ENCODE measurements at places on chromosomes 3 and 15.

DNA sequence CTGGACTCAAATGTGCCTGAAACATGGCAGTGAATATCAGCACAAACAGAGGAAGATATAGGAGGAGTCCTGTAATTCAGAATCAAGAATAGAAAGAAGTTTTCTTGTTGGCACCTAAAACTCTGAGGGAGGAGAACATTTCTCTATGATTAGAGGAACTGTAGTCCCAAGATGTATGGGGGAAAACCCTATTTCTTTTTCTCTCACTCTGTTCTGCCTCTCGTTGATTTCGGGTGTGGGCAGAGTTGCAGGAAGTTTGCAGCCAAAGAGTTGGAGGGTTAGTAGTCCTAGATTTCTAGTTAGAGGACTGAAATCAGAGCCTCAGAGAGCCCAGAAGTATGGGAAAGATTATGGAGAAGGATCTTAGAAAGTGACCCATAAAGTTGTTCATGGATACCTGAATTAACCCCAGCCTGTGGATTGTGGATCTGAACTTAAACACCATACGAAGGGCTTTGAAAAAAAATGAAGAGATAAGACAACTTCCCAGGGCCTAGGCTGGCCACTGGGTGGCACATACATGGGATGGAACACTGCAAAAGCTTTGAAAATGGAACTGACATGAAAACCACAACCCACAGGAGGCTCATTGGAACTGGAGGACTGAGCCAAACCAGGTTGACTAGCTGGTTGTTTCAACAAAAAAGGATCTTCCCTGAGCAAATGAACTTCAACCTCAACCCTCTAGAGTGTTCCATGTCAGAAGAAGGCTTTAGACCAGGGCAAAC is 34.6 kb downstream of the FMN1 start:
- no peak for DNase-seq

DNA sequence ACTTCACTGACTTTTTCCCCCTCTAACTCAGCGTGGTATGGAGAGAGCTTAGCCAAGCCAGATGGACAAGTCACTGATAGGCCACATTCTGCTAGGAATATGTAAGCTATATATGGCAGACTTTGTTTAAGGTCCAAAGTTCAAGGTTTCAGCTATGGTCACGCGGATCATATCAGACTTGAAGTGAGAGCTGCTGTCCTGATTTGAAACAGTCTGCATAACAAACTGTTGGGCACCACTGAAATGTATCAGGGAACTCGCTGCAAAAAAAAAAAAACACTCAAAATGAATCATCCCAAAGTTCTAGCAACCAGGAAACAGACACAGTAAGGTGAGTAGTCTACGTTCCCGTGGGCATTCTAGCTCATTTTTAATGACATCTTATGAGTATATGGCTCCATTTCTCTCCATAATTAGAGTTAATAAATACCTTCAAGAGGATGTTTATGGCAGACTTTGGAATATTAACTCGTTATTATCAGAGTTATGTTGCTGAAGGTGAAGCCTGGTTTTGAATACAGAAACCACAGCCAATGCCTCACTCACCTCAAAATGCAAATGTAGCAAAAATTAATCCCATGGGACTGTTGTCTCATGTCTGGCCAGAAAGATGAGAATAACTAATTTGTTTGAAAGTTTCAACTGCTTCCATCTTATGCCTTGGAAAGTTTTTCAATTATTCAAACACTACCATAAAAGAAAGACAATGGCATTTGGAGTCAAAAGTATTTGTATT is 12.3 kb downstream of the DPH3 start:
- no peak for DNase-seq

DNA sequence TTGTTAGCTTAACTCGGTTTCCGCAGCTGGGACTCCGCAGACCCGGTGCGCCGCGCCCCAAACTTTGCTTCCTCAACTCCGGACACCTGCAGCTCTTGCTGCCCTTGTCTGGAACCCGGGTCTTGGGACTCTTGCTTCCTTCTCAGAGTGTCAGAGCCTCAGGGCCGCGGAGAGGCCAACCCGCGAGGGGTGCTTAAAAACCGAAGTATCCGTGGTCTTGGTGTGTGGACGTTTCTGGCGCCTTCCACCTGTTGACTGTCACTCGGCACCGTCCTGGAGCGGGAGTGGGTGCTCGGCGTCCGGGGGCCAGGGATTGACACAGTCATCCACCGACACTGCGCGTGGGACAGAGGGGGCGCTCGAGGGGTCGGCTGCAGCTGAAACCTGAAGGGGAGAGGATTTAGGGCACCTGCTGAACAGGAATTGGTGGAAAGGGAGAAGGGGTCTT is 386 bp downstream of the SQOR start:
- no peak for DNase-seq

GRCh38 chr15:91150502-91151160 is 50.6 kb downstream of the SV2B start:
- no peak for DNase-seq
